ENCODE measurements at places on chromosomes 11 and 22. TPM values are rescaled to one million over a fixed set of nuclear protein-coding genes. Genes with fewer than 3 reads are reported as not detected.
A peak's percentile ranks its signal among the peaks of the same experiment; 100 is the strongest.

DNA sequence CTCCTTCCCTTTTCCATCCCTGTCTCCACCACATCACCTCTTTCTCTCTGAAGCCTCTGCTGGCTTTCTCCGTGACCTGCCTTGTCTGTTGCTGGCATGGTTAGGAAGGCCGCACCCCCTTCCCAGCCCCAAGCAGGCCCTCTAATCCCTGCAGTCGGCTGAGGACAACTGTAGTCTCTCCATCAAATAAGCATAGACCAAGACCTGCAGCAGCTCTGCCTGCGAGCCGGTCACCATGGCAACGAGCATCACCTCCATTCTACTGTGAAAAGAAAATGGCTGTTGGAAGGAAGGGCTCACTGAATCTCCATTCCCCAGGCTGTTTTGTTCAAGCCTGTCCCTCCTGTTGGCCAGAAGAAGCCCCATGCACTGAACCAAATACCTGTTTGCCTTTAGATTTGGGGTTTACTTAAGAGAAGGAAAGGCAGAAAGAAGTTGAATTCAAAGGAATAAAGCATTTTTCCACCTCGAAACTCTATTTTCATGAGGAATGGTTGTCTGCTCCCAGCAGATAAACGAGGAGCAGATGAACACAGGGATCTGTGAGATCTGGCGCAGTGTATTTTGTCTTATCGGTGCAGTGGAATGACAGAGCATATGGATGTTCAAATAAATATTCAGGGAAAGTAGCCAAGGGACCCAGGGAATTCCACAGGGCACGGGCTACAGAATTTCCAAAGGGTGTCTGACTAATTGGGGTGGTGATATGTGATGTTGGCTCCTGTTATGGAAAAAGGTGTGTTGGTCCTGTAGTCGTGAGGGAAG, 113.1 kb upstream of the TTC12 start:
- DNase-seq, result no peak

GRCh38 chr11:107757661-107758060, 45.8 kb upstream of the SLN start:
- no peak for DNase-seq

- DNase-seq, result peak; percentile 51
Observed at GRCh38 chr11:120030411-120030810, 107.5 kb downstream of the TRIM29 start.

GRCh38 chr22:23033116-23033905, 37.0 kb upstream of the GNAZ start:
- DNase-seq, result no peak

DNA sequence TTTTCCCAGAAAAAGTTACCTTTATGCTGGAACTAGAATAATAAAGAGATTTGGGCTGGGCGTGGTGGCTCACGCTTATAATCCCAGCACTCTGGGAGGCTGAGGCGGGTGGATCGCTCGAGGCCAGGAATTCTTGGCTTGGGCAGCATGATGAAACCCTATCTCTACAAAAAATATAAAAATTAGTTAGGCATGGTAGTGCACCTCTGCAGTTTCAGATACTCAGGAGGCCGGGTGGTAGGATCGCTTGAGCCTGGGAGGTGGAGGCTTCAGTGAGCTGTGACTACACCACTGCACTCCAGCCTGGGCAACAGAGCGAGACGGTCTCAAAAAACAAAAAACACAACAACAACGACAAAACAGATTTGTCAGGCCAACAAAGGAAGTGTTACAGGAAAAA, 119.3 kb upstream of the OR9Q1 start:
- no peak for DNase-seq

DNA sequence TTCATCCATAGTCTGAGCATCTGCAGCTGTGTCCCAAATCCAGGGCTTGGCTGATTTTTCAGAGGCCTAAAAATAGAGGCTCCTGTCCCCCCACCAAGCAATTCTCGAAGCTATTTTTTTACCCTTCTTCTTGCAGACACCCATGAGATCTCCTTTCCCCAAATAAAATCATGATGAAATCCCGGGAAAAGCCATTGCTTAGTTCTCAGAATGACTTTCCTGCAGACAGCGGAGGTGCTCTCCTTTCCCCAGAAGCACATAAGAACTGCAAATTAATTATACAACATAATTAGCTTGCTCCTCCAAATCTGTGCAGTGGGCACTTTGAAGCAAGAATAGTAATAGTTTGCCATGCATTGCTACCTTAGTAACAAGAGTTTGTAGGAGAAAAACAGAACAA, 83.6 kb upstream of the ASPHD2 start:
- no peak for DNase-seq

GRCh38 chr22:22787151-22787550, 100.5 kb upstream of the IGLL5 start:
- DNase-seq, result no peak

- no peak for DNase-seq
Observed at GRCh38 chr22:45999379-45999971, 22.5 kb upstream of the WNT7B start.

- DNase-seq, result no peak
Observed at GRCh38 chr11:16226245-16226644, 130.1 kb downstream of the SOX6 start.

GRCh38 chr11:70049045-70049444, 29.1 kb upstream of the ANO1 start:
- DNase-seq, result no peak

- no peak for DNase-seq
Observed at GRCh38 chr11:64729851-64730382, 6.9 kb upstream of the NRXN2 start.

DNA sequence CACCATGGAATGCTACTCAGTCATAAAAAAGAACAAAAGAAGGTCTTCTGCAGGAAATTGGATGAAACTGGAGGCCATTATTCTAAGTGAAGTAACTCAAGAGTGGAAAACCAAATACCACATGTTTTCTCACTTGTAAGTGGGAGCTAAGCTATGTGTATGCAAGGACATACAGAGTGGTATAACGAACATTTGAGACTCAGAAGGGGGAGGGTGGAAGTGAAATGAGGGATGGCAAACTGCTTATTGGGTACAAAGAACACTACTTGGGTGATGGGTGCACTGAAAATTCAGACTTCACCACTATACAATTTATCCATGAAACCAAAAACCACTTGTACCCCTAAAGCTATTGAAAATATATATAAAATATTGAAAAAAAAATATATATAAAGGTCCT, 13.4 kb upstream of the CAT start:
- DNase-seq, result no peak

DNA sequence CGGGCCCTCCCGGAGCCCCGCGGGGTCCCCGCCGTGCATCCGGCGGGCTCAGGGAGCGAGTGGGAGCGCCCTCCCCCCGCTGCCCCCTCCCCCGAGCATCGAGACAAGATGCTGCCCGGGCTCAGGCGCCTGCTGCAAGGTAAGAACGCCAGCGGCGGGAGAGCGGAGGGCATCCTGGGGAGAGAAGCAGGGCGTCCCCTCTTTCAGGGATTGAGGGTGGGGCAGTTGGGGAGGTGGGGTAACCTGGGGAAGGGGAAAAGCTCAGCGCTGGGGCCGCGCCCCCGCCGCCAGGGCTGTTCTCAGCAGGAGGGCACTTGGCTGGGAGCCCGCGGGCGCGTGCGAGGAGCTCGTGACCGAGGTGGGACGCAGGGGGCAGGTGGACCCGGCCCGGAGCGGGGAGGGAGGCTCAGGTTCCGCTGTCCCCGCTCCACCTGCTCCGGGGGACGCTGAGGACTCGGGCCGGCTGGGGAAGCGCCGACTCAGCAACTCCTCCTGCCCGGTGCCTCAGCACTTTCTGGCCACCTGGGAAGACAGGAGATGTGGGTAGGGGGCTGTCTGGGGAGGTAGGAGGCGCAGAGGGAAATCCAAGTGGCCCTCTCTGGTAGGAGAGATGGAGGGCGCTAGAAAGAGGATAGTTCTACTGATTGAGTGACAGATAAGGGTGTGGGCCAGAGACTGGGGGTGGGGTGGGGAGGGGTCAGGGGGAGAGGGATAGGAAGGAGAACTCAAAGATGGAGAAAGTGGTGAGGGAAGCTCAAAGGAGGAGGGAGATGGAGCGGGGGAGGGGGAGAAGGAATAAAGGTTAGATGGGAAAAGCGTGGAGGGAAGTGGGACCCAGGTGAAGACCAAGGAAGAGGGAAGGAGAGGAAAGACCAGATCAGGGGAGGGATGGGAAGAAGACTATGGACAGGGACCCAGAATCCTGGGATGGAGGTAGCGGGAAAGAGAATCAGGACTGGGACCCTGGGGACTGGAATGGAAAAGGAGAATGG, 726 bp downstream of the RTN4RL2 start:
- DNase-seq, result no peak

DNA sequence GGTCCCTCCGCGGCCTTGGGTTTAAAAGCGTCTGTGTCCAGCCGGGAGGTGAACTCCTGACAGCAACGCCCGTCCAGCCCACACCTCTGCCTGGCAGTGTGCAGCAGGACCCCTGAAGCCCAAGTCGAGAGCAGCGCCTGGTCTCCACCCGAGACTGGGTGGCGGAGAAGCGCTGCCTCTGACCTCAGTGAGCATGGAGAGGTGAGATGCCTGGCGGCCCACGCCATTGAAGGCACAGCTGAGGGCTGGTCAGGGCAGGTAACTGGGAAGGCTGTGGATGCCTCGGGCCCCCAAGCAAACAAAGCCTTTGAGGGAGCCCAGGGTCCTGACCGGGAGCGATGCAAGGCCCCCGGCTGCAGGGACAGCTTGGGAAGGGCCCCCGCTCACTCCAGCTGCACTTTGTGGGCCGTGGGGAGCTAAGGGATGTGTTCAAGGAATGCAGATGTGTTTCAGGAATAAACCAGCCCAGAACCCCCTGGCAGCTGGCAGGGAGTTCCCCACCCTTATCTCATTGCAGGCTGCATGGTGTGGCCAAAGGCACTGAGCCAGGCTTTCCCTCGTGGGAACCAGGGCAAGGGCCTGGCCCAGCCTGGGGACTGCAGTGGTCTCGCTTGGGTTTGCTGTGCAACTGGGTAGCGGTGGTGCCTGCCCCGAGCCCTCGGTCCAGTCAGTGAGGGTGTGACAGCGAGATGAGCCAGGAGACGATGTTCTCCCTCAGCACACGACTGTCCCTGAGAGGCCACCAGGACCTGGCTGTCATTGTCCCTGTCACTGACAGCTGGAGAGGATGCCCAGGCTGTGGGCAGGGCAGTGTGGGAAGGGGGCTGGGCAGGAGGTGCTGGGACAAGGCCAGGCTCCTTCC, 92.5 kb downstream of the WNT7B start:
- no peak for DNase-seq

- no peak for DNase-seq
Observed at GRCh38 chr11:65078151-65078550, 5.7 kb downstream of the CDCA5 start.

- peak; percentile 49 for DNase-seq
Observed at GRCh38 chr11:125338886-125339811, 156.9 kb downstream of the FEZ1 start.

DNA sequence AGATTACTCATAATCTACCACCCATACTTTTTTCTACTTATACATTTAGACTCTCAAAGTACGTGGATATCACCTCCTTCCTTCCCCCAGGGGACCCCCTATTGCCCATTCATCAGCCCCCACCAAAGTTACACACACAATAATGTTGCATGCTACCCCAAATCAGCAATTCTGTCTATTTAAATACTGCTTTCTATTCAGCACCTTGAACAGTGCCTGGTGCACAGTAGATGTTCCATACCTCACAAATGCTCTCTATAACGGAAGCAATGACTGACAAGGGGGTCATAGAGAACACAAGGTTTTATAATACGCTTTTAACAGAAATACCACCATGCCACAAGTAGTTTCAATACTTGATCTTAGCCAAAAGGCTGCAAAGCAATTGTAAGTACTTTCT, 370.7 kb downstream of the MIAT start:
- no peak for DNase-seq

GRCh38 chr11:117462183-117462863, 134.7 kb downstream of the CEP164 start:
- no peak for DNase-seq

GRCh38 chr22:37443977-37444376, 16.7 kb upstream of the ELFN2 start:
- no peak for DNase-seq

- no peak for DNase-seq
Observed at GRCh38 chr22:42432818-42433217, 615 bp upstream of the NFAM1 start.

DNA sequence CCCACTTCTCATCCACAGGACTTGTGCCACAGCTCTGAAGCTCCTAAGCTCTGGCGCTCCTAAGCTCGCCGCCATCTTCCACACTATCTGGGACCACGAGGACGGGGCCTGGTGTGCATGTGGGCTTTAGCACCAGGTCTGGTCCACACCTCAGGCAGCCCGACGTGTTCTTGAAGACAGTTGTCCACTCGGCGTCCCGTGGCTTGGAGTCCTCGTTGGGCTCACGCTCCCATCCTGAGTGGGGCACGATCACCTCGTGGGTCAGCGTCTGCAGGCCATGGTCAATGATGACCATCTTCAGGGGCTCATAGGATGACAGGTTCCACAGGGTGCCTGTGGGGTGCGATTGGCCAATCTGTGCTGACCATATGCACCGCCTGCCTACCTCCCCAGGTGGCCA, 37.1 kb upstream of the TXNRD2 start:
- DNase-seq, result no peak

GRCh38 chr11:44658506-44658850, 68.3 kb upstream of the TSPAN18 start:
- DNase-seq, result no peak

GRCh38 chr22:22422629-22423112, 85.9 kb downstream of the ZNF280B start:
- no peak for DNase-seq

DNA sequence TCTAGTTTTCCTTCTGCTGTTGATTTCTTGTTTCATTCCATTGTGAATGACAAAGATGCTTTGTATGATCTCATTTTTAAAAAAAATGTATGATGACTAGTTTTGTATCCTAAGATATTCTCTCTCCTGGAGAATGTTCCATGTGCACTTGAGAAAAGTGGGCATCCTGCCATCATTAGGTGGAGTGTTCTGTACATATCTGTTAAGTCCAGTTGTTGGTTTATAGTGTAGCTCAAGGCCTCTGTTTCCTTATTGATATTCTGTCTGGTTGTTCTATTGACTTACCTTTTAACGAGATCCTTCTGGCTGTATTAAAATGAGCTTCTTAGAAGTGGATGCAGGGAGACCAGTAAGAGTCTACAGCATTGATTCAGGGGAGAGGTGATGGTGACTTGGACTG, 35.2 kb downstream of the SGSM1 start:
- no peak for DNase-seq

- no peak for DNase-seq
Observed at GRCh38 chr11:13008625-13009475, at the start of gene RASSF10. RASSF10 (plus strand) TSS chr11:13009316; CDS start chr11:13009577, 261 bp downstream.

Gene OR2AG2
- total RNA-seq, result 0.06 TPM

Gene IRF7
- 29.1 TPM for total RNA-seq

Gene ACCS
- 20.4 TPM for total RNA-seq

Gene KCNJ1
- total RNA-seq, result not detected

Gene LGR4
- 50.6 TPM for total RNA-seq

Gene LRP5
- 59.9 TPM for total RNA-seq

Gene PCSK7
- 68.1 TPM for total RNA-seq

Gene KRTAP5-2
- not detected for total RNA-seq

Gene TPST2
- 58.7 TPM for total RNA-seq

Gene ZNF214
- 0.96 TPM for total RNA-seq

Gene OR4A16
- total RNA-seq, result not detected

Gene SLC22A8
- not detected for total RNA-seq

Gene PRCP
- 71.4 TPM for total RNA-seq

All from mesenteric fat pad (tissue), 1 donor.